ENCODE measurements at places on chromosomes 7 and 10. TPM values are rescaled to one million over a fixed set of nuclear protein-coding genes. Genes with fewer than 3 reads are reported as not detected.

DNA sequence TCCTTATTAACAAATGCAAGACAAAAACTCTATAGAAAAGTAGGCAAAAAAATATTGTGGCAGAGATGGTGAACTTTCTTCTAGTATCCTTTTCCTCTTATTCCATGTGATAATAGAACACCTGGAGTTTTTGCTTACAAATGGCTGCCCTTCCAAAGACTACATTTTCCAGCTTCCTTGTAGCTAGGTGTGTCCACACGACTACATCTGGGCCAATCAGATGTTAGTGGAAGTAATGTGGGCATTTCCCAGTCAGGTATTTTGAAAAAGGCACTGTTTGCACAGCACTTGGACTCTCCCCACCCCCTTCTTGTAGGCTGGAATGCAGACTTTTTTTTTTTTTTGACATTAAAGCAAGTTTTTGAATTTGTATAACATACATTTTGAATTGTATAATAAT lies 105.5 kb upstream of the TBX20 start:
- DNase-seq: no peak

DNA sequence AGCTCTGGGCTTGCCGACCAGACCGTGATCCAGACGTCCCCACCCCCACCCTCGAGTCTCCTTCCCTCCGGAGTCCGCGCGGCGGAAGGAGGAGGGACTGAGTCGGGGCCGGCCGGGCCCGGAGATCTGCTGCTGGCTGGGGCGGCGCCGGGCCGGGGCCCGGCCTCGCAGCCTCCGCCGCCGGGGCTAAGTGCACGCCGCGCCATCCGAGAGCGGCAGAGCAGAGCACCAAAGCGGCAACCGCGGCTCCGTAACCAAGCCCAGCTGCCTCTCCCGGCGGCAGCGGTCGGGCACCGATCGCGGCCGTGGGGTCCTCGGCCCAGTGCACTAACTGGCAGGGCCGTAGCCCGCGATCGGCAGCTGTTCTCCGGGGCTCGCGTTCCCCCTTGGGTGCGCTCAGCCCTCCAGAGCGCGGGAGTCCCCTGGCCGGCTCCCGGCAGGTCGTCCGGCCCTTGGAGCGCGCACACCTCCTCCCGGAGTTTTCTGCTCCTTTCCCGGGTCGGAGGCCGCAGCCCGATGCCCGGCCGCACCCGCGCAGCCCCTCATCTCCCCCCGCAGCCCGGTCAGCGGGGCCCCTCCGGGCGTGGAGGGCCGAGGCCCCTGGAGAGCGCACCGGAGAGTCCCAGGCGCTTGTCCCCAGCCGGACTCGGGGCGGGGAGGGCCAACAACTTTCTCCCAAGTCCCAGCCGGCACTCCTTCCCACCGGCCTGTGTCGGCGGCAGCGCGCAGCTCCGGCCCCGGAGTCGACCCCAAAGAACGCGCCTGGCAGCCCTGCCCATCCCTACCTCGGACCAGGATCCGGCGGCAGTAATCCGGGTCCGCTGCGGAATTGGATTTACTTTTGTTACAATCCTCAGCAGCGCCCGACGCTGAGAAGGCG lies 799 bp downstream of the VAX1 start:
- no peak for DNase-seq

GRCh38 chr7:54888067-54888733 lies 129.2 kb upstream of the SEC61G start:
- no peak for DNase-seq

- no peak for DNase-seq
Measured at GRCh38 chr10:30784524-30784896, 155.0 kb upstream of the LYZL2 start.

- DNase-seq: peak; percentile 17
Measured at GRCh38 chr7:103811997-103812396, 177.5 kb downstream of the RELN start.

The PRPS1L1 gene
- polyA plus RNA-seq: not detected

DNA sequence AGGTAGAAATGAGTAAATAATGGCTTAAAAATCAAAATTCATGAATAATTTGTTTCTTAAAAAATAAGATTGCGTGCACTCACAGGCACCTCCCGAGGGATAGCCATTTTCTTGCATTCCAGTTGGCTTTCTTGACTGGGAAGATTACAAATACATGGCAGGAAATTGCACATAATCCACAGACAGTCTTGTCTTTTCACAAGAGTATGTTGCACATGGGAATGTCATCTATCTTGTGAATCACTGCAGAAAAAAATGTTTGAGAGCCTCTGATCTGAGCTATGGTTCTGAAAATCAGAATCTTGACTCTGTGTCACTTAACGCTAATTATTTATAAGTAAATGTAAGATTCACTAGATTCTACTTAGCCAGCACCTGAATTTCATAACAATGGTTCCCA lies 74.1 kb upstream of the PRKG1 start:
- no peak for DNase-seq

DNA sequence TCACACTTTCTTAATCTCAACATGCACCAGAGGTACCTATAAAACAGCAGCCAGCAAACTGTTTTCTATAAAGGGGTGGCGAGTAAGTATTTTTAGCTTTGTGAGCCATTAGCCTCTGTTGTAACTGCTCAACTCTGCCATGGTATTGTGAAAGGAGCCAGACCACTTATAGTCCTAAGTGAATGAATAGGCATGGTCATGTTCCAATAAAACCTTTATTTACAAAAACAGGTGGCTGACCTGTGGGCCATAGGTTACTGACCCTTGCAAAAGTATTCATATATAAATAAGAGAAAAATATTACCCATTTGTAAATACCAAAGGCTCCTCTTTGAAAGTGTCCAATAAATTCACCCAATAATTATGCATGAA lies 50.3 kb downstream of the ICA1 start:
- no peak for DNase-seq

DNA sequence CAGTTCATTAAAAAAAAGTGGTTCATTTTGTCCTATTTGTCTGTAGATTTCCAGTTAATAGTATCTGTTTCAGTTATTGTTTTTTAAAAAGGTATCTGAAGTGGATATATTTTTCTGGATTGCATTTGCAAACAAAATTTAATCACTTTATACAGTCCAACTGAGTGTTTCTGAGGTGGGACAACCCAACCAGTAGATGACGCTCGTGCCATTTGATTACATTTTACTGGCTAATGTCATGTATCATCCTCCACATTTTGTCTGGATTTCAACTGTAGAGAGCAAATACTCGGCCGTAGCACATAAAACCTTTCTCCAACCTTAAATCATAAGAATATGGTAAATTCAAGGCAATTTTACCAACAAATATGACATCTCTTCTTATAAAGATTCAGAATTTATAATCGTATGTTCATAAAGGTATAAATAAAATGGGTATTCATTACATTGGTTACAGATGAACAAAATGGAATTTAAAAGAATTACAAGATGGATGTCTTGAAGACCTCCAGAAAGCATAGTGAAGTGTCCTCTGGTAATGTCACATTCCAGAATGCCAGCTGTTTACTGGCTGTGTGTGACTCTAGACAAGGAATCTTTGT lies 789.0 kb downstream of the PHTF2 start:
- DNase-seq: no peak

The RBM20 gene
- 8.3 TPM for polyA plus RNA-seq

GRCh38 chr10:121836171-121836570 lies 91.7 kb downstream of the ATE1 start:
- DNase-seq: no peak

GRCh38 chr10:12638781-12639180 lies 289.4 kb downstream of the CAMK1D start:
- DNase-seq: no peak

DNA sequence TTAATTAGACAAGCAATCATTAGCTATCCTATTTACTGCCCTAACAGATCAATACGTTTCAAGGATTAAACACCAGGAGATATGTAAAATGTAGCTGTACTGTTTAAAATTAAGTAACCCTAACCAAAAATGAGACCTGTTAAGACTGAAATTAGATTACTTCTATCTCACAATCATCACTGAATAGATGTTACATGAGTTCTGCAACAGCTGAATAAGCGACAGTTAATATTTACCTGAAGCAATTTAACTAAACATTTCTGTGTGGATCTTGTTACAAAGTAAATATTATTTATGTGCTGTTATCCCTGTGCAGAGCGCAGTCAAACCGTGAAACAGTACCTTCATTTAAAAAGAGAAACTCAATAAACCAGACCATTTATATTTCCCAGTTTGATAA lies 122.5 kb downstream of the RELN start:
- peak; percentile 23 for DNase-seq
